ENCODE measurements at places on chromosomes 2 and 18. TPM values are rescaled to one million over a fixed set of nuclear protein-coding genes. Genes with fewer than 3 reads are reported as not detected.

ASB18 gene
- not detected for total RNA-seq

TWIST2 gene
- 4.8 TPM for total RNA-seq

TFCP2L1 gene
- total RNA-seq, result 20.7 TPM

TMEM17 gene
- total RNA-seq, result 1.7 TPM

MRO gene
- not detected for total RNA-seq

EPB41L5 gene
- total RNA-seq, result 34.5 TPM

HOXD9 gene
- total RNA-seq, result not detected

SERPINB12 gene
- 0.34 TPM for total RNA-seq

TWSG1 gene
- 32.5 TPM for total RNA-seq

WDPCP gene
- total RNA-seq, result 5.8 TPM

RASGRP3 gene
- total RNA-seq, result under 0.01 TPM

SPR gene
- total RNA-seq, result 24.2 TPM

CYTIP gene
- total RNA-seq, result not detected

CD28 gene
- total RNA-seq, result not detected

TFPI gene
- total RNA-seq, result 1.0 TPM

TMEM237 gene
- 27.7 TPM for total RNA-seq

CCNT2 gene
- total RNA-seq, result 27.3 TPM

MTCL1 gene
- total RNA-seq, result 17.8 TPM

KLHL29 gene
- total RNA-seq, result 9.9 TPM

TUBA4B gene
- total RNA-seq, result not detected

PDE6D gene
- 14.0 TPM for total RNA-seq

AFF3 gene
- total RNA-seq, result not detected

DSC2 gene
- total RNA-seq, result 226 TPM

RHOB gene
- 62.4 TPM for total RNA-seq

SERPINB10 gene
- 0.43 TPM for total RNA-seq

ZNF396 gene
- total RNA-seq, result 1.7 TPM

CTLA4 gene
- not detected for total RNA-seq

FBXO48 gene
- total RNA-seq, result 0.68 TPM
